ENCODE measurements at places on chromosomes 6 and 20.

- no peak for DNase-seq
Observed at GRCh38 chr6:126026001-126026400, 39.7 kb downstream of the TRMT11 start.

- DNase-seq: no peak
Observed at GRCh38 chr6:67854098-67854497, 781.0 kb upstream of the ADGRB3 start.

GRCh38 chr20:57478176-57478575, 46.8 kb downstream of the CTCFL start:
- DNase-seq: no peak

GRCh38 chr20:34045930-34046725, 52.4 kb downstream of the RALY start:
- DNase-seq: no peak

- no peak for DNase-seq
Observed at GRCh38 chr20:2010533-2010932, 16.7 kb upstream of the PDYN start.
